CD4-positive, alpha-beta T cell treated with Interleukin-1 beta for 1 hour (primary cell): ENCODE measurements at places on chromosomes 11 and 22.

GRCh38 chr11:44875037-44875436, 75.6 kb downstream of the TP53I11 start:
- no peak for DNase-seq

- DNase-seq, result no peak
Observed at GRCh38 chr11:13288375-13289029, 10.9 kb downstream of the BMAL1 start.

DNA sequence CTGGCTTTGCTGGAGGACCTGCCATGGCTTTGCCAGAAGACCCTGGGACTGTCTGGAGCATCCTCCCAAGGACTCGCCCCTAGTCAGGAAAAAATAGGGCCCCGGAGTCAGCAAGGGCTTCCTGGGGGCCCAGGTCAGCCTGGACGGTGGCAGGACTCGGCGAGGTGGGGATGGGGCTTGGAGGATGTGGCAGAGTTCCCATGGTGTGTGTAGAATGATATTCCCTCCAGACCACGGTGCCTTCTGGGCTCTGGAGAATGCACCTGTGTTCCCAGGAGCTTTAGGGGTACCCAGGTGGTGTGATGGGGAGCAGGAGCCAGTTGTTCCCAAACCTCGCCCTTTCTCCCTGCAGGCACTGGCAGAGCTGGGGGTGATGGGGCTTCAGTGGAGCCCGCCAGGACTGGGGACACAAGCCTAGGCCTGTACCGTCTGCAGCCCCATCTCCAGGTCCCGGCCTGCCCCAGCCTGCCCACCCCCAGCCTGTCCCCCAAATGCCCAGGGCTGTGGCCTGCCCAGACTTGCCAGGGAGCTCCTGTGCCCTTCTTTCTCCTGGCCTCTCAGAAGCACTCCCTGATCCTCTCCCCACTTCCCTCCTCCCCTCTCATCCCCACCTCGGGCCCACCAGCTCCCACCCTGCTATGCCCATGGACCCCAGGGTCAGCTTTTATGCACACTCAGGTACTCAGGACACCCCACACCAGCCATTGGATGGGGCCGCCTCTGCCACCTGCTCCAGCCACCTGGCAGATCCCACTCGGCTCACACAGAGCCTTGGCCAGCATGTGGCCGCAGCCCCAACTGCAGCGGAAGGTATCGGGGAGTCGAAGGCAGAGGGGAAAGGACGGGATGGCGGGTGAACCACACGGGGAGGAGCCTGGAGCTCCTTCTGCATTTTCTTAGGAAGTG, 82.1 kb downstream of the CDKN1C start:
- DNase-seq, result no peak

GRCh38 chr11:16807306-16807705, 68.9 kb downstream of the C11orf58 start:
- DNase-seq, result no peak

DNA sequence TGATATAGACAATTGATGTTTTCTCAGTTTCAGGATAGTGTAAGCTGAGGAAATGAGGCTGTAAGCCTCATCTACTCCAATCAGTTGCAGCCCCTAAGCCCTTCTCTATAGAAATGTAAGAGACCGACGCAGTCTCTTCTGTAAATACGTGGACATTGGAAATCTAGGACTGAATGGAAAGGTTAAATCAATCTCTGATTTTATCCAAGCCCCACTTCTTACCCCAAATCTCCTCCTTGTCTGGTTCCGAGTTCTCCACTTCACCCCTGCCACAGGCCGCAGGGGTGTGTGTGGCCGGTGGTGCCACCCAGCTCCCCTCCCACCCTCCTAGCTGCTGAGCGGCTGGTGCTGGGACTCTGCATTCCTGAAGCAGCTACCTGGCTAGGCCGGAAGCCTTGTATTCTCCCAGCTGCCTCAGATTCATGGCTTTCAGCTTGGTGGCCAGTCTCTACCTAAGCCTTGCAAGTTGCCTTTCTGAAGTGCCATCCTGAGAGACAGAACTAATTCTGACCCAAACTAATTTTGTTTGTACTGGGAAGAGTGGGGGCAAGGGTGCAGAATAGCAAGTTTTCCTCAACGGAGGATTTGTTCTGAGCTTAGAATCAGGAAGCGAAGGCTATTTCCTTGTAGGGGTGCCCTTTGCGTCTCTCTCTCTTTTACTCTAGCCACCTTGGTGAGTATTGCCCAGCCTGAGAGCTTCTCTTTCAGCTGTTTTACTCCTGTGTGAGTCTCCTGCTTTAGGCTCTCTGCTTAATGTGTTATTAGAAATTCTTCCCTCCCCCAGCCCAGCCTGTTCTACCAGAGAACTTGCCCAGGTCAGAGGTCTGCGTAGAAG, 749 bp downstream of the VWA5A start:
- no peak for DNase-seq

GRCh38 chr22:35135165-35135564, 69.2 kb downstream of the ISX start:
- no peak for DNase-seq

GRCh38 chr11:131413217-131413616, 42.8 kb downstream of the NTM start:
- no peak for DNase-seq

DNA sequence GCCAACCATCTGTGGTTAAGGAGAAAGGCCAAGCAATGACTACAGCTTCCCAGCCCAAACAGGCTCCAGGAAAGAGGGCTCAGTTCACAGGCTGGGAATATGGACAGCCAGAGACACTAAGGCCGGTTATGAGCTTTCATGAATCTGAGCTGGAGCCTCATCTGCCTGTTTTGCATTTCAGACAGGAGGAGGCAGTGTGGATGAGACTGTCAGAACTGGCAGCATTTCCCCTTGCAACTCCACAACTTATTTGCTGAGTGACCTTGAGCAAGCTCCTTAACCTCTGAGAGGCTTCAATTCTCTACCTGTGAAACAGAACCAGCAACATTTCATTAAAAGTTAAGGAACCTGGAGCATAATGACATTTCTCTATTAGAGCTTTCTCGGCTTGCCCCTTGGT, 264.0 kb downstream of the ETS1 start:
- DNase-seq, result peak; percentile 66

DNA sequence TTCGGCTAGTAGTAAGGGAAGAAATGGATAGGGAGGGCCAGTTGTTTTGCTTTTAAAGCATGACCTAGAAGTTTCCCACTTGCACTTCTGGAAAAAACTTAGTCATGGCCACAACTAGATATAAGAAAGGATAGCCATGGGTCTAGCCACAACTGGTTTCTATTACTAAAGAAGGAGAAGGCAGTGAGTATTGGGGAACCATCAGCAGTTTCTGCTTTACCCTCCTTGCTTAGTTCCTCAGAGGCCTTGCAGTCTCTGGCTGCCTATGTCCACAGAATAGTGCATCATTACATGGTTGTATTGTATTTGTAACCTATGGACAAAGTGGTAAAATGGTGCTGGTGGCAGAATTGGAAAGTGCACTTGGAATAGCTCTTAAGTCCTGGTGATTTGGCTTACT, 35.6 kb downstream of the NXPE1 start:
- DNase-seq, result no peak

DNA sequence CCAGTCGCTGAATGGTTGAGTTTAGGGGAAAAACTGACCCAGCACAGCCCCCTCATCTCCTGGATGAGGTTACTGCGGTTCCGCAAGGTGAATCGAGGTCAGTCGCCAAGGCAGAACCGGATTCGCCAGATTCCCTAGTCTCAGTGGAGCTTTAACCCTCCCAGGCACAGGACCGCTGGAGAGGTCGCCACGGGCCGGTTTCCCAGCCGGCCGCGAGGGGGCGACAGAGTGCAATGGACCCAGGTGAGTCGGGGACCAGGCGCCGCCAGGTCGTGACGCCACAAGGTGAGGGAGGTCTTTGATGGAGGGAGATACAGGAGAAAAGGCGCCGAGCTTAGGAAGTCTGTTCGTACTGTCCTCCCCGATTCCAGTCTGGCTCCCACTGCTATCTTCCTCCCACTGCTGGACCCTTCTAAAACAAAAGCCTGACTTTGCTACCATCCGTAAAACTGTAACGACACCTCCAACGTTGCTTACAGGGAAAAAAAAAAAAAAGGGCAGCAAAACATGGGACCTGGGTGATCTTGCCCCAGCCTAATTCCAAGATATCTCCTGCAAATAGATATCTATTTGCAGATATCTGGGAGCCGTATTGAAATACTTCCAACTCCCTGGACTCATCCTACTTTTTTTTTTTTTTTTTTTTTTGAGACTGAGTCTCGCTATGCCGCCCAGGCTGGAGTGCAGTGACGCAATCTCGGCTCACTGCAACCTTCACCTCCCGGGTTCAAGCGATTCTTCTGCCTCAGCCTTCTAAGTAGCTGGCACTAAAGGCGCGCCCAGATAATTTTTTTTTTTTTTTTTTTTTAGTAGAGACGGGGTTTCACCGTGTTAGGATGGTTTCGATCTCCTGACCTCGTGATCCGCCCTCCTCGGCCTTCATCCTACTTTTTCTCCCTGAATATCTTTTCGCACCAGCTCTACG, 1.4 kb upstream of the GGA1 start:
- peak; percentile 90 for DNase-seq

DNA sequence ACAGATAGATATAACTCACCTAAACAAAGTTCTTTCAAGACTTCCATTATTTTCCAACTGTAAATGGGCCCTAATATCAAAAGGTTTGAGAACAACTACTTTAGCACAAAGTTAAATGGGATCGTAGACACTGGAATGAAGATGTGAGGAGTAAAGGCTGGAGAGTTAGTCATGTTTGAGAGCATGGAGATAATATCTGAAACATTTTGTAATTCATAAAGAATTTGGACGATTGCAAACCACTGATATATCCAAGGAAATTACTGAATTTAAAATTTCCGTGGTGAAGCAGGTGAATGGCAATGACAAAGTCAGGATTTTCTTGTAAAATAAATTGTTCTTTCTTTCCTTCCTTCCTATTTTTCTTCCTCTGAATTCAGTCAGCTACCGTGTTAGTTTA, 564.9 kb downstream of the CNTN5 start:
- no peak for DNase-seq

DNA sequence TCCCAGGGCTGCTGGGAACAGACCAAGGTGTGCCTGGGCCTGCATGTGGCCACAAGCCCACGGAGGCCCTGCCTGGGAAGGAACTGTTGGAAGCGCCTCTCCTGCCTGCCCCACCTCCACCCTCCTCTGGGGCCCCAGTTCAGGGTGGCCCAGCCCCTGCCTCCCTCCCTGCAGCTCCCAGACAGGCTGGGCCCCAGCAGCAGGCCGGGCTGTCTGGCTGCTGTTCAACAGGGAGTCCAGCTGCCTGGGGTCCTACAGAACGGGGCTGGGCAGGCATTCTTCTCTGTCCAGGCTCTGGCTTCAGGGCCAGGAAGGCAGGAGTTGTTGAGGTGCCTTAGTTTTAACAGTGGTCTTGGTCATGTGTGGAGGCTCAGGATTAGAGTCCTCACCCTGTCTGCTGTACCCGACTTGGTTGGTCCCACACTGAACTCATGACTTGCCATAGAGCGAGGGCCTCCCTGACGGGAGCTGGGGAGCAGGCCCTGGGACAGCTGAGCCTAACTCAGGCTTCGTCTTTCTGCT, 11.8 kb downstream of the PRDM11 start:
- no peak for DNase-seq

- DNase-seq, result no peak
Observed at GRCh38 chr11:76772100-76772782, 10.9 kb upstream of the TSKU start.
